ENCODE measurements at places on chromosomes 5 and 9.

- DNase-seq, result no peak
These were observed 73.2 kb upstream of the PIP5K1B start for GRCh38 chr9:68631811-68632210.

- no peak for DNase-seq
These were observed 102.4 kb upstream of the APC start for GRCh38 chr5:112635276-112635675.

DNA sequence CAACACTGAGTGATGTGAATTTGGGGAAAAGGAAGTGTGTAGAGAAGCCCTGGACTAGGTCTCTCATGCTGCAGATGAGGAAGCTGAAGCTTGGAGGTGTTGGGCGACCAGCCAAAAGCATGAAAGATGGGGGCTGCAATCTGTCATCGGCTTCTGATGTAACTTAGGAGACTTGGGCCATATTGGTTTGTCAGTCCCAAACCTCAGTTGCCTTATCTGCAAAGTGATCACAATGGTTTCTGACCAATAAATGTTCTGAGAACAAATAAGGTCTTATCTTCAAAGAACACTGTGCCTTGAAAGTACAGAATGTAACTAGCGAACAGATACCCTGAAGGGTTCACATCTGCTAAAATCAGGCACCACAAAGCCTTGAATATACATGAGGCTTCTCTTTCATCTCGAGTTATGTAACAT lies 198.4 kb upstream of the NR3C1 start:
- peak; percentile 10 for DNase-seq

GRCh38 chr5:35898952-35899660 lies 39.3 kb downstream of the CAPSL start:
- no peak for DNase-seq

DNA sequence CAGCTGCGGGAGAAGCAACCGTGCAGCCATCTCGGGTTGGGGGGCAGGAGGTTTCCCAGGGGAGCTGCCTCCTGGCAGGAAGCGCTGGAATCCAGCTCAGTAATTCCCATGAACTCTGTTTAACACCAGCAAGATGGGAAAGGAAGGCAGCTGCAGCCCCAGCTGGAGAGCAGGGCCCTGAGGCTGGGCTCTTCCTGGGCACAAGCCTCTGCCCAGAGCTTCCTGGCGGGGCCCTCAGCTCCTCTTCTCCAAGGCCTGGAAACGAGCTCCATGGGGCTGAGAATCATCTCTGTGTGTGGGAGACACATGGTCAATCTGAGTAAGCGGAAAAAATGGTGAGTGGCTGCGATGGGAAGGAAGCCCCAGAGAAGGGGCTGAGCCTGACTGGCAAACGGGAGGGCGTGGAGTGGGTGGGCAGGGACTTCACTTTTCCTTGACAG lies 6.3 kb downstream of the MRPL36 start:
- no peak for DNase-seq

DNA sequence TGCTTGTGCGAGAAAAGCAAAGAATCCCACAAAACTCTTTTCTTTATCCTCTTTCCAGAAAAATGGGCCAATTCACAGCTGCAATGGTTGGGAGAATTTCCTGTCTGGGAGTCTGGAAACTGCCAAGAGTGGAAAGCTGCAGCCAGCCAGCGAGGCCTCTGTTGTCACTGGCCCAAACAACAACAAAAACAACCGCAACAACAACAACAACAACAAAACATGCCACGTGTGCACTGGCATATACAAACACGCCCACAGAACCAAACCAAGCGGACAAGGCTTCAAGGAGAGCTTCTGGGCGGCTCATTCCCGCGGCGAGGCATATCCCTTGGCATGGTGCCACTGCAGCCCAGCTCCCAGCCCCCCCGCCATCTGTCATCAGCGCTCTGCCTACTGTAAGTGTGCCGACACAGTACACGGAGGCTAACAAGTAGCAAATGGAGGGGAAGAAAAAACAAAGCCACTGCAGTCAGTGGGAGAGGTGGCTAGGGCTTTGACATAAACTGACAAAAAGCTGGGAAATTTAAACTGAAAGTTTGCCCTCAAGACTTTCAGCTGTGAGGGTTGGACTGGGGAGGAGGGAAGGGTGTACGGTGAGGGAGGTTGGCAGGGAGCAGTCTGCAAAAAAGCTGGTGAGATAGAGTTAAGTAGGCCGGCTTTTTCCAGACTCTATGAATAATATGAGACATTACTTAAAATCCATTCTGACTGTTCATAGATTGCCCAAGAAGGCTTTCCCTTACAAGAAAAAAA lies 165.0 kb upstream of the ZNF462 start:
- DNase-seq, result no peak

DNA sequence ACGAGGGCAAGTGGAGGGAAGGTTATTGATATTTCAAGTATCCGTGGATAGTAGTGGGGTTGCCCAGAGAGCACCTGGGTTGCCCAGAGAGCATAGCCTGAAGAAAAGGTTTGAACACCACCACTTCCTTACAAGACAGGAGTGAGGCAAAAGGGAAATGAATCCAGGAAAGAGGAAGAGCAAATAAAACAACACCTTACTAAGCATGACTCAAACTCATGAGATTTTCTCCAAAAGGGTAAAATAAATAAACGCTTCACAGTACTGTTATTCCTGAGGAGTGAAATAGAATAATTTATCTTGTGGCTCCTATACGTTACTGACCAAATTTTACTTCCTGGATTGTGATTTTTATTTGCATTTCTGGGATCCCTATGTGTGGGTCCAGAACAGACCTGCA lies 65.2 kb upstream of the PTPRD start:
- DNase-seq, result no peak

DNA sequence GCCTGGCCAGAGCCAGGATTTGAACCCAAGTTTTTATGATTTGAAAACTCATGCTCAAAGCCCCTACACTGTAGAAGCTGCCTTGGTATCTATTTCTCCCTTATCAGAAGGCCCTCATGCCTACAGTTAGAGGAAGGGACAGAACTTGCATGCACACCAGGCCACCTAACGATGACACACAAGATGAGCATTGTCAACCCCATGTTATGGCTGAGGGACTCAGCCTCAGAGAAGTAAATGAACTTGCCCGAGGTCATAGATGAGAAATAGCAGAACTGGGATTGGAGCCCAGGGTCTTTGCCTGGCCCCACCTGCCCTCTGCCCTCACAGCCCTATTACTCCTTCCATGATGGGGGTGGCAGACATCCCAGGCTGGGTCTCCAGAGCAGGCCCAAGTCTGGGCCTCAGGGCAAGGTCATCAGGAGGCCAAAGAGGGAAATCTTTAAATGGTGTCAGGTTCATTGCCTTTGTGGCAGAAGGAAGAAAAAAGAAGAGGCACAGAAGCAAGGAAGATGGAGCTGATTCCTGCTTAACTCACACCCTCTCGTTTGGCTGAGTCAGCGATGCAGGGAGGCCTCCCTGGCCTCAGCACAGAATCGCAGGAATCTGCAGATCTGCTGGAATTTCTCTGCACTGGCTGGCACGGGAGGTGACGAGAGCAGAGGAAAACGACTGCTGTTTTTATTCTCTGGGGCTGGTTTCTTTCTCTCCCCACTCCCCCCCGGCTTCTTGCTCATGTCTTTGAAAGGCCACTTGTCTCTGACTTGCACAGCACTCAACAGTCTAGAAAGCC lies 20.6 kb upstream of the CRB2 start:
- DNase-seq, result no peak

GRCh38 chr5:181223058-181223728 lies at the start of gene TRIM41:
Gene TRIM41, plus strand, starts transcription at chr5:181223281. Its CDS starts 719 bp downstream, at chr5:181224000.
- DNase-seq, result peak; percentile 98

- no peak for DNase-seq
These were observed 84.8 kb upstream of the PAM start for GRCh38 chr5:102670224-102670836.

DNA sequence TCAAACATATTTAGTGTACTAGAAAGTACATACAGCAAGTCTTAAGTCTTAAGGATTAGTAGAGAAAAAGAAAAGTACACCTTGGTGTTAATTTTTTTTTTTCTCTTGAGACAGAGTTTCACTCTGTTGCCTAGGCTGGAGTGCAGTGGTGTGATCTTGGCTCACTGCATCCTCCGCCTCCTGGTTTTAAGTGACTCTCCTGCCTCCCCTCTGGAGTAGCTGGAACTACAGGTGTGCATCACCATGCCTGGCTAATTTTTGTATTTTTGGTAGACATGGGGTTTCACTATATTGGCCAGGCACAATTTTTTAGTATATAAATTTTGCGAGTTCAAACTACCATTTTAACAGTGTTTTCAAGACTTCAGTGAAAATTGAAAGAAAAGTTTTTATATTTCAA lies 1941.1 kb upstream of the CDH6 start:
- DNase-seq, result no peak

DNA sequence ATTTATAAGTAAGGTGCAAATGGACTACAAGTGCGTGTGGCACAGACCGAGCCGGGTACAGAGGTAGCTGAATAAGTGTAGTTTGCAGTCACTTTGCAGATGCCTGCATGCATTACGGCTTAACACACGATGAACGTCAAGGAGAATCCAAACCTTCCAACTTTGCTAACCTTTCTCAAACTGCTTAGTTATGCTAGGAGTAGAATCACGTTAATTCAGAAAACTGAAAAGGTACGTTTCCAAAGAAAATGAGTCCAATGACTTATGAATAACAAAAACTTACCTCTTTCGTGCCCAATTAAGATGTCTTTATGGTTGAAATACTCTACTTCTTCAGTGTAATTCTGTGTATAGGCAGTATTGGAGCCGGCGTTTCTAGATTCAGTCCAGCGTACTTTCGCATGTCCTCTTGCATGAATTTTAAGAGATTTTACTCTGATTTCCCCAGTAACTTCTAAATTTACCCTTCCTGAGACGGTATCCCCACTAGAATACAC lies 539 bp downstream of the ARRDC3 start:
- peak; percentile 55 for DNase-seq

DNA sequence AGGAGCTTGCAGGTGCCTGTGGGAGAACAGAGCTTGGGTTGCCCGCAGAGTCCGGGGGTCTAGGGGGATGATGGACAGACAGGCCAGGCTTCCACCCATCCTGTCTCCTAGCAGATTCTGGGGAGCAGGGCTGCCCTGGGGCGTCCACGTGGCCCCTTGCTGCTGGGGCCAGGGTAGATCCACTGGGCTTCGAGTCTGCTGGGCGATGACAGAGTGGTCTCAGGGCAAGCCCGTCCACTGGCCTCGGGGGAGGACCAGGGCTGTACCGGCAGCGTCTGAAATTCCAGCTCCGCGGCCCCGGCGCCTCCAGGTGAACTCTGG lies 124.2 kb upstream of the IRX4 start:
- no peak for DNase-seq

- no peak for DNase-seq
These were observed 20.2 kb downstream of the TEK start for GRCh38 chr9:27129221-27129620.

DNA sequence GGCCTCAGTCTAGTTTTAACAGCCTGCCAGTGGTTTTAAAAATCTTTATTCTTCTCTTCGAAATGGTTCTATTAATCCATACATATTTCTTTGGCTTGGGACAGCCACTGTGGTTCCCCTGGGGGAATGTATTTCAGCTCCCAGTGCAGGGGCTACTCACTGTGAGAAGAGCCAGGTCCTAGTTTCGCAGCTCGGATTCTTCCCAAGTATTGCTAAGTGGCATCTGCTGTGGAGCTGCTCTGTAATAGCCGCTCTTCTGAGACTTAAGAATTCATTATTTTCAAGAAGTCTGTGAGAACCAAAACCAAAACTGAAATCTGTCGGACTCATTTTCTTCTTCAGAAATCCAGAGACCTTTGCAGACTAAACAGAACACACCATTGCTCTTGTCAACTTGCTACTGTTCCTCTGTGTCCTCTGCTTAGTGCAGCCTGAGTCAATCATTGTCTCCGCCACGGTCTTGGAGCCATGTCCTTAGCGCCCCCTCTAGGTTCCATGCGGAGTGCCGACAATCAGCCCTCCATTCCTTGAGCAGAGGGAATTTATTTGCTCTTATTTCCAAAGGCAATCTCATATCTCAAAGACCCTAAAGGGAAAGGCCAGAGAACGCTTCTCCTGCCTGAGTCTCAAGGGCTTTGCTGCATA lies 478.2 kb downstream of the SPATA31D1 start:
- DNase-seq, result no peak

DNA sequence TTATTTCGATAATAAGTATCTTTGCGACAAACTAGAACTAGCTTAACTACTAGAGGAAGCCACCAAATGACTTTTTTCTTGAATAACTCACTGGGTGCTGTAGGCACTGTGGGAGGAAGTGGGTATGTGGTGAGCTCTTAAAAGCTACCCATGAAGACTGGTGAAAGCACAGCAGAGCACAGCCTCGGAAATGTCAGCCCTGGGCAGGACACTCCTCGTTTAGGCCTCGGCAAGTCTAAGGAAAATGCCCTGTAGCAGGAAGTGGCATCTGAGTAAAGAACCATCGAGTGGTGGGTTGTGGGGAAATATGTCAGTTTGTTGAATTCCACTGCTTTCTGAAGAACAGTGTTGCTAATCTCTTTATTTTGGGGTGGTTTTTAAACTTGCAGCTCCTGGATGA lies 44.0 kb upstream of the NCS1 start:
- peak; percentile 82 for DNase-seq

GRCh38 chr9:32533336-32533735 lies 7.3 kb upstream of the RIGI start:
- no peak for DNase-seq

- no peak for DNase-seq
These were observed 164.0 kb downstream of the CARTPT start for GRCh38 chr5:71882826-71883741.

GRCh38 chr9:22031655-22032411 lies 22.7 kb upstream of the CDKN2B start:
- DNase-seq, result no peak

DNA sequence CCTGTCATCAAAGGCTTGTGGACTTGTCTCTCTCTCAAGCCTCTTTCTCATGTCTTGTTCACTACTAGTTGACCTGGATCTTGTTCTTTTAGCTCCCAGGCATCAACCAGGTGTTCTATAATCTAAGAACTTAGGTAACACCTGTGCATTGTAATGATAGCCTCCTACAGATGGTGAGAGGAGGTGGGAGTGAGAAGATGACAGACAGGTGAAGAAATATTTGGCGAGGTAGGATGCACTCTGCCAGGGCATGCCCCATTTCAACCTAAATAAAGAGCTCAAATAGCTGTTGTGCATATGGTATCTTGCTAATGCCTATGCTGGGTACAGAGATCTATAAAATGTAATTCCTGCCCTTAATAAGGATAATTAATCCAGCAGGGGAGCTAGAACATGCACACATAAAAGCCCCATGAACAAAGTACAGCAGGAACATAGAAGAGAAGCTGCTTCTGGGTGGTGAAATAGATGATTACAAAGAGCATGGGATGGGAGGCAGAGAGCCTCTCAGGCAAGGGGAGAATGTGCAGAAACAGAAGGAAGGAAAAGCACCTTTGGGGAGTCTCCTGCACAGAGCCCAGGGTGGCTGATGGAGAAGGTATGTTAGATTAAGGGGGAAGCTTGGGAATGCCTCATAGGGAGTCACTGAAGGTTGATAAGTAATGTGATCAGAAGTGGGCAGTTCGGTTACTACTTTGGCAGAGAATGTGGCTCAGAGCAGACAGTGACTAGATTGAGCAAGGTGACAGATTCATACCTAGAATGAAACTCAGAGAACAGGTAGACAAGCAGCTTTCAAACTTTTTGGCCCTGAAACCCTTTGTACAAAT lies 28.0 kb upstream of the PLIN2 start:
- DNase-seq, result no peak

GRCh38 chr5:916441-917293 lies 24.0 kb downstream of the TRIP13 start:
- no peak for DNase-seq

GRCh38 chr9:23541976-23542375 lies 284.1 kb downstream of the ELAVL2 start:
- no peak for DNase-seq

GRCh38 chr5:127492854-127493738 lies 24.3 kb upstream of the PRRC1 start:
- no peak for DNase-seq

GRCh38 chr9:134657666-134658377 lies 16.2 kb downstream of the COL5A1 start:
- DNase-seq, result no peak
